ENCODE measurements at places on chromosomes 5 and 9. TPM values are rescaled to one million over a fixed set of nuclear protein-coding genes. Genes with fewer than 3 reads are reported as not detected.

EDIL3 gene
- 118 TPM for total RNA-seq

FOXD4L4 gene
- 0.16 TPM for total RNA-seq

FYB1 gene
- total RNA-seq: not detected

ORM2 gene
- total RNA-seq: not detected

ANKRD55 gene
- not detected for total RNA-seq

SLC6A3 gene
- total RNA-seq: not detected

MSH3 gene
- total RNA-seq: 12.2 TPM

SPATA31C1 gene
- total RNA-seq: not detected

PRR7 gene
- 38.7 TPM for total RNA-seq

OR1Q1 gene
- total RNA-seq: not detected

UBE2QL1 gene
- not detected for total RNA-seq

- peak; percentile 61 for DNase-seq
Observed at GRCh38 chr9:89884356-89885083, 279.7 kb downstream of the GADD45G start.

- no peak for DNase-seq
Observed at GRCh38 chr5:6730807-6731206, 17.6 kb downstream of the TENT4A start.

GRCh38 chr5:137306903-137307302 is 192.2 kb downstream of the SPOCK1 start:
- DNase-seq: no peak

DNA sequence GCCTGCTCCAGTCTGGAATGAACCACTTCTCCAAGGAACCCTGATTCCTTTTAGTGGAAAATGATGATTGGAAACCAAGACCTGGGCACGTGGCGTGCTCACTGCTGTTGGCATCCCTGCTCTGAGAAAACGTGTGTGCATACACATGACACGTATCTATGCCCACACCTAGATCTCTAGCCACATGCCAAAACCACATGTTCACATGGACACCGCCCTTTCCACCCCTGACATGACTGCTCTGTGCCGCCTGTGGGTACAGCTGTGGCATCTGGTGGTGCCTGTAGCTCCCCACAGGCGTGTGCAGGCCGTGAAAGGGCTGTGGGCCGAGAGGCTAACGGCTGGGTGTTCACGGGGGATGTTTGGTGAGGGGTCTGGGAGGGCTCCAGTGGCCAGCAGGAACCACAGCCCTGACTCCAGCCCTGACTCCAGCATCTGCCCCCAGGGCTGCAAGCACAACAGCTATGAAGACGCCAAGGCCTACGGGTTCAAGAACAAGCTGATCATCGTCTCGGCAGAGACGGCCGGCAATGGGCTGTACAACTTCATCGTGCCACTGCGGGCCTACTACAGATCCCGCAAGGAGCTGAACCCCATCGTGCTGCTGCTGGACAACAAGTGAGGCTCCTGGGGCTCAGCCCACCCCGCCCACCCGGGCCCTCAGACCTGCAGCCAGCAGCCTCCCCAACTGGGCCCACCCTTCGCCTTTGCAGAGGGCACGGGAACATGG is 75.1 kb downstream of the KCNT1 start:
- no peak for DNase-seq

- DNase-seq: no peak
Observed at GRCh38 chr5:19496056-19496455, 491.9 kb downstream of the CDH18 start.

- DNase-seq: no peak
Observed at GRCh38 chr5:59720063-59720462, 173.5 kb downstream of the PDE4D start.

DNA sequence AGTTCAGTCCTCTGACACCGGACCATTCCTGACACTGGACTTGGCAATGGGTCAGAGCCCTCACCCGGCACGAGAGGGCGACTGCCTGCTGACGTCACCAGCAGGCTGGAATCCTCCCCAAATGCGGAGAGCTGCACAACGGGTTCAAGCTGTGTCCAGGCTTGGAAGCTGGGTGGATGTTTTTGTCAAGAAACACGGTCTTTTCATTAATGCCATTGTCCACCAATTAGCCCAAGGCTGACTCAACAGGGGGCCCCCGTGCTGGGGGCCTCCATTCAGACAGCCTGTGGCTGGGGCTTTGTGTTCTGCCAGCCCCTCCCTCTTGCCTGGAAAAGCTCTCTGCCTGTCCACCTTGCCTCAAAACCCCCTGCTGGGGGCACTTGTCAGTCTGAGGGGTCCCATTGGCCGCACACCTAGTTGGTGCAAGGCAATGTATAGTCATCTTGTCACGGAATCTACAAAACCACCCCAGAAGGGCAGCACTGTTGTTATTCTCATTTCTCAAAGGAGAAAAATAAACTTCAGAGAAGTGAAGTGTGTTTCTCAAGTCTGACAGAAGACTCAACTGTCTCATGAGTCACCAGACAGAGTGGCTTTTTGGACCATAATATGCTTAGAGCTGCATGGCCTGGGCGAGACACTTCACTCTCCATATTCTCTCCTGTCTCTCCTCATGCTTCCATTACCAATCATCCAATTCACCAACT is 24.6 kb downstream of the NDUFA8 start:
- no peak for DNase-seq

DNA sequence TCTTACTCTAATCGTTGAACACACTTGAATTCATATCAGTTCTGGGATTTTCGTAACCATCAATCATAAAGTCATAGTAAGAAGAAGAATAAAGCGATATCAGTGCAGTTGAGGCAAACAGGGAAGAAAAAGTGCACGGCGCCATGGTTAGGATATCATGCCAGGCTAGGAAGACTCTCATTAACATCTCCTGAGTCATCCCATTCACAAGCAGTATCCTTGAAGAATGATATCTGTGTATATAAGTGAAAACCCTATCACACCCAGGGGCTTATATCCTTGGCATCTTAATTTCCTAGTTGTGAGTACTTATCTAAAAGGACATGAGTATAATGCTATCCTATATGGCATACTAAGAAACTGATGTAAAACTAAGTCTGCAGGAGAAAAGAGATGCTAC is 38.6 kb downstream of the NFIB start:
- DNase-seq: no peak

- peak; percentile 65 for DNase-seq
Observed at GRCh38 chr9:120931231-120932085, 4.9 kb upstream of the TRAF1 start.

DNA sequence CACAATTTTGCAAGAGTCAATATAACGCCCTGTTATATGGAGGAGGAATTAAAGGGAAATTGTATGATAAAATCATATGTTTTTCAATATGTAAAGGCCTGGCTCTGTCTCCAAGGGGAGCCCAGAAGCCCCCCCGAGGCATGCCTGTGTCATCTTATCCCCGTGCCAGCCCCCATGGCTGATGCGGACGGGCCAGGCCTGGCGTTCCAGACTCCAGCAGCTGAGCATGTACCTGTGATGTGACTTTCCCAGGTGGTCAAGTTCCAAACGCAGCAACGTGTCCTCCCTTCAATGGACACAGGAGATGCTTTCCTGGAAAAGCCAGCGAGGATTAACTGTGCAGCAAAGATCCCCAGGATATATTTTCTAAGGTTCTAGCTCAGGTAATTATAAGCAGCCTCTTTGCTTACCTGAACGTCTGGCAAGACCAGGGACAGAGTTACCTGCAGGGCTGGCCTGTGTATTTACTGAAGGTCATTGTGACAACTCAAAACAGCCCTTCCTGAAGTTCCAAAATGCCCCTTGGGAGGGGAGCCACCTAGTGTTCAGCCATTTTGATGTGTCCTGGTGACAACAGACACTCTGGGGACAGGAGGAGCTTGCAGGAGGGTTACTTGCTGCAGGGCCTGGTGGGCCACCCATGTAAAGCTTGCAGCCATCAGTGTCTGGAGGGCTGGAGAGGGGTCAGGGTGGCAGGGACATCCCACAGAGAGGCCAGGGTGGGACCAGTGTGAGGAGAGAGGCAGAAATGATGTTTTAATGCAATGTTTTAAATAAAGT is 53.3 kb upstream of the RNU6ATAC start:
- DNase-seq: peak; percentile 16

- no peak for DNase-seq
Observed at GRCh38 chr5:134001938-134002731, 2.6 kb downstream of the VDAC1 start.

GRCh38 chr5:132822650-132823480 is 7.6 kb downstream of the SHROOM1 start:
- DNase-seq: no peak

- no peak for DNase-seq
Observed at GRCh38 chr5:14415024-14415697, 166.4 kb upstream of the OTULINL start.

Measured in myocyte (in vitro differentiated cells).